Activated CD8-positive, alpha-beta memory T cell treated with anti-CD3 and anti-CD28 coated beads for 1 hour (primary cell): ENCODE measurements at places on chromosomes 7 and 10.
A peak's percentile ranks its signal among the peaks of the same experiment; 100 is the strongest.

DNA sequence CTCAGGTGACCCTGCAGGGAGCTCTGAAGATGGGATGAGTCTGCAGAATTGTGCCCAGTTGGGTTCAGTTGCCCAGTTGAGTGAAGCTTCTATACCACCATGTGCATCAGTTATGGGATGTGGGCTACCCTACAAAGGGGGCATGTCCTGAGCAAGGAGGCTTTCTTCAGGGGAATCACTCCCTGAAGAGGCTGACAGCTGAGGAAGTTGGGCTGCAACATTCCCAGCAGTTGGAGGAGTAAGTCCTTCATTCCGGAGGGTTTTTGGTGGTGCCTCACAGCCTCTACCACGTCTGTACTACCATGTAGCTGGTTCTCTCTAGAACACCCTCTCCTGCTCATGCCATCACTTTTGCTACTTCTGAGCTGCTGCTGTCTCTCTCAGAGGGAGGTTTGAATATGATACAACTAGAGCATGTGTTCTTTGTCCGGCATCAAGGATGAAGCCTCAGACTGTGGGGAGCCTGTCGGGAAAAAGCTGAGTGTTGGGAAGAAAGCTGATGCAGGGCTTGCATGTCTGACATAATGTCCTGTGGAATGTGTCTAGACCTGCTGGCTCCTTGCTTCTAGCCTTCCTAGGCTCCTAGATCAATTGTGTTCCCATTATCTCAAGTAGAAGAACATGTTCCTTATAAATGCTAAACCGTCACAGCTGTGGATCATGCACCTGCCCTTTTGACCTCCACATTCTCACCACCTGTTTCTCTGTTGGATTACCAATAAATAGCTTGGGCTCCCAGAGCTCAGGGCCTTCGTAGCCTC lies 355.8 kb downstream of the CCSER2 start:
- no peak for DNase-seq

DNA sequence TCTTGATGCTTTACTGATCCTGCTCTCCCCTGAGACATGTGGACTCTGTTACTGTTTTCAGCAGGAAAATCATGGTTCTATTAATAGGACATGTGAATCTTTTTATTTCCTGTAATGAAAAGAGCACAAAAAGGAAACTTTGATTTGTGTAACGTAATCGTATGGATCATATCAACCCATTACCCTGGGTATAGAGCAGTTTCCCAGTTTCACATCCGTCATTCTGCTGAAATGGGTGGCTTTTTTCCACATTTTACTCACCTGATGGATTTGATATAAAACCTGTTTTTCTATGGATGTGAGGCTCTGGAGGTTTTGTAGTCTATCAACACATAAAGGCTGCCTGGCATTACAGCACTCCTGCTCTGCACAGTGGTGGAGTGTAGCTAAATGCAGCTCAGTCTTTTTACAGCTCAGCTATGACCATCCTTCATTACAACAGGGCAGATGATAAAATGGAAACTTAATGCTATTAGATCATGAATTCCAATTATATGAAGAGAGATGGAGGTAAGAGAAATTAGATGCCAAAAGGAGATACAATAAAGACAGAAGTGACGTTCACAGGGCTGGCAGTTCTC lies 486.3 kb upstream of the C7orf33 start:
- DNase-seq = no peak

DNA sequence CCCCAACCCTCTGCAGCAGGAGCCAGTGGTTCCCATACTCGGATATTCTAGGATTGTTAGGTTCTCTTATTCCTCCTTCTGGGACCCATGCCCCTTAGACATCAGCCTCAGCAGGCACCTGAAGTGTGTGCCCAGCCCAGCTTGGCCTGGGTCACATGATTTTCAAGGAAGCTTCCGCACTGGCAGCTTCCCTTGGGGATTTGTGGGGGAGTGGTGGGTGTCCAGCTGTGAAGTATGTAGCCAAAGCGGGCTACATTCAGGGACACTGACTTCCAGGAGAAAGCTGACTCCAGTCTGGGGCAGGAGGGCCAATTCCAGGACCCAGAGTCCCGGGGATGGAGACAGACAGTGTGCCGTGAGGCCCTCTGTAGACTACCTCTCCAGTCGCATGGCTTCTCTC lies 1.3 kb downstream of the LDB1 start:
- DNase-seq = no peak

- DNase-seq = no peak
Measured at GRCh38 chr7:39133088-39133487, 155.4 kb downstream of the POU6F2 start.

GRCh38 chr10:1744524-1744923 lies 7.2 kb upstream of the ADARB2 start:
- no peak for DNase-seq

DNA sequence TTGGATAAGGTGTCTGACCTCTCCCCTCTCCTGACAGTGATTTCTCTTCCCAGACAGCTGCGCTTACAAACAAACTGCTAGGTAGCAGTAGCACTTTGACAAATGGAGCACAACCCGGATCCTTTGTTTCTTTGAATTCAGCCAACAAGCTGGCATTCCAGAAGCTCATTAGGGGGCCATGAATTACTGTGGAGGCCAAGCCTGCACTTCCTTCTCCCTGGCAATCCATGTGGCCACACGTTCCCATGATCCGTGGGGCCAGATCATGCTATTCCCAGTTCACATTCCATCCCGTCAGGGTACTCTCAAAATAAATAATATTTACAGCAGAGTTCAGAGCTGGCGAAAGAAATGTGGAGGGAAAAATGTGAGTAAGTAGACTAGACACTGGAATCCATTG lies 172.4 kb downstream of the PRPF18 start:
- no peak for DNase-seq

DNA sequence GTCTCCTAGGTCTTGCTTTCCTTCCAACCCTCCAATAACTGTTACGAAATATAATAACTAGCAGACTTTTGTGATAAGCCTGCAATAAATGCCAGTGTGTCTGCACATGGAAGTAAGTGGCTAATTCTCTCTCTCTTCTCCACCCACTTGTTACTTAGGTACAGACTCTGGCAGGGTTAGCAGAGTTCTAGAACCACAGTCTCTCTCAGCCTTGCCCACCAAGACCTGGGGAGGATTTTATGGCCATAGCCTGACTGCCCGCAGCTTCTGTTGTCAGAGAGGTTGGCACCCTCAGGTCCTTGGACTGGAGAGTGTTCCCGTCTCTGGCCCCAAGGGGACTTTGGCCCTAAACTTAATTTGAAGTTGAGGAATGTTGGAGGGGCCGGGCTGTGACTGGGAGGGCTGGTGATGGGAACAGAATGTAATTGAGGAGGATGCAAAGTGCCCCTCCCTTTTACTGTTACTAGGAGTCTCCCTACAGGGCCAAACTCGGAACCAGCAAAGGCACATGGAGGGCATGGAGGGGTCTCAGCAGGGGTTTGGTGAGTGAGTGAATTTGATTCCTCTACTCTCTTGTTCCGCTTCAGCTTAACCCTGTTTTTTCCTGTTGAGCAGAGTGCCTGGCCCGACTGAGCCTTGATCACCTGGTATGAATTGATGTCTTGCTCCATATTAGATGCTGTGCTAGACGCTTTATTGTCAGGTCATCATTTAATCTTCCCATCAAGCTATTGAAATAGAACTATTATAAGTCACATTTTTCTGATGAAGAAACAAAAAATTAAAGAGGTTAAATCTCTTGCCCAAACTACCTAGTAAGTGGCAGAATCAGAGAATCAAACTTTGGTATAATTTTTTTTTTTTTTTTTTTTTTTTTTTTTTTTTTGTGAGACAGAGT lies 37.0 kb upstream of the LCOR start:
- no peak for DNase-seq

- DNase-seq = no peak
Measured at GRCh38 chr7:120028636-120029035, 244.3 kb upstream of the KCND2 start.

DNA sequence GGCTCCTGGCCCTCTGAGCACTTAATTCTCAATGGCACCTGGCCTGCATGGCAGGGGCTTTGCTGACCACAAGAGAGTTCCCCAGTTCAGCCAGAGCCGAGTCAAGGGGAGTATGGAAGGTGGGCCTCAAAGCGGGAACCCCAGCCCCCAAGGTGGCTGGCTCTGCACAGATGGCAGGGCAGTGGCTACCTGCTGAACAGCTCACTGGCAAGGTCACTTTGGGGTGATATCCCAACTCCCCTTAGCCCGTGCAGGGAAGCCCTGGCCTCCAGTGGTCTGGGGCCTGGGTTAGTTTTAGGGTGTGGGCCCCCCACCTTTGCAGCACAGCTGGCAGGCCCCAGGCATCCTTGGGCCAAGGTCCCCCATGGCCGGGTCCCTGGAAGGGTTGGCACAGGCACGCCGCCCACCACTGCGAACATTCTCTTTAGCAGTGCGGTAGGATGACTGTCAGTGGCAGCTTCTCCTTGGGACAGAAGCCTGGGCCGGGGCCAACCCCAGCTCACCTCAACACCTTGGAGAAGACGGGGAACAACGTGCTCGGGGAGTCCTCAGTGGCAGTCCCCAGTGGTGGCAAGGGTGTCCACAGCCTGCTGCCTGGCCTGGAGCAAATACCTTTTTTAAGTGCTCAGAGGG lies 36.8 kb downstream of the PPIF start:
- DNase-seq = no peak

DNA sequence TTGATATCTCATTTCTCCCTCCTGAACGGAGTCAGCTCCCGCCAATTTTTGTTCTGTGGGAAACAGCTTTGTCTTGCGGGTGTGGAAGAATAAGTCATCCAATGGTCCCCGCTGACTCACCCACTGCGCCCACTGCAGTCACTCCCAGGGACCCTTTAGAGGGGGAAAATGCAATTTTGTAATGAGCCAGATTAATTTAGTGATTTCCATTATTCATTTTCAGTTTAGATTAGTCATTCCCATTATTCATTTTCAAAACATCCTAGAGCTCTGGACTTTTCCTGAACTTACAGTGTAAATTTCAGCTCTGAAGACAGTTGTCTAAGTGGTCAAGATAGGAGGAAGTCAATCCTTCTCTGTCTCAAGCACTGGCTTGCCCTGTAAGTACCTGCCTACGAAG lies 154.9 kb upstream of the TMEM72 start:
- DNase-seq = no peak

DNA sequence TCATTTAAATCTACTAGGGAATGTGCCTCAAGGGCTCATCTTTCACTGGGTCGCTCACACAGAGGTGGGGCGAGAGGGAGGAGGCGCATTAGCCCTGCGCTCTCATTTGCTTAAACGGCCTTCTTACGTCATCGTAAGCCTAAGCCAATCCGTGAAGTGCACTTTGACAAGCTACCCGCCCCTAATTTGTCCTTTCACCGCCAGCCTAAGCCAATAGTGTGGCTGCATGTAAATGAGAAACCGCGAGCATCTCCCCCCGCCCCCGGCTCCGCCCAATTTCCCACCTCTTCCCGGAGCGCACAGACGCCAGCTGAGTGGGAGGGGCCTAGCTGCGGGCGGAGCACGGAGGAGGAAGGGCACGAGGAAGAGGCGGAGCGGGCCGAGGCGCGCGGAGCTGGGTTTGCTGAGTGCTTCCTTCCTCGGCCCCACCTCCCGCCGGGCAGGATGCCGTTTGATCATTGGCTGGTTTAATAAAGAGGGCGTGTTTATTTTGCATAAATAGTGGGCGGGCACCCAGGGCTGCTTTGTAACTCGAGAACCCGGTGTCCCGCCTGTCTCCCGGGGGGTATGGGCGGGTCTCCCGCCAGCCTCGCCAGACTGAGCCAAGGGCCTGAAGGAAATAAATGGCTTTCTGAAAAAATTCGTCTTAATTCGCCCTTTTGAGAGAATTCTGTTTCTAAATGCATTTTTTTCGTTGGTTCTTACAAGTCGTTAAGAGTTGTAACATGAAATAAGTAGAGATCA lies 289.6 kb upstream of the NFE2L3 start:
- peak; percentile 23 for DNase-seq

- no peak for DNase-seq
Measured at GRCh38 chr7:113812591-113813255, 106.1 kb downstream of the PPP1R3A start.

GRCh38 chr7:111801277-111801676 lies 239.0 kb upstream of the IMMP2L start:
- no peak for DNase-seq

DNA sequence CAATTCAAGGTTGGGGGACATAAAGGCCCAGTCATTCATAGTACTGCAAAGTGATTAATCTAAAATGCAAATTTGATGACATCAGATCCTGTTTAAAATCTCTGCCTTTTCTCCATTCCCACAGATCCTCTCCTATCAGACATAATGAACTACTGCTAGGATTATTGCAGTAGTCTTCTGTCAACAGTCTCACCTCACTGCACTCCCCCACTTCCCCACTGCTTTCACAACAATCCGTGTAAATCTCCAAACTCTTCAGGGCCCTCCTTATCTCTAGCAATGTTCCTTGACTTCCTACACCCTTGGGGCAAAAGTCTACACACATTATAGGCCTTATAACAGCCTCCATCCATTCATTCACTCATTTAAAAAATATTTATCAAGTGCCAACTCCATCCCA lies 112.4 kb downstream of the KBTBD2 start:
- no peak for DNase-seq

DNA sequence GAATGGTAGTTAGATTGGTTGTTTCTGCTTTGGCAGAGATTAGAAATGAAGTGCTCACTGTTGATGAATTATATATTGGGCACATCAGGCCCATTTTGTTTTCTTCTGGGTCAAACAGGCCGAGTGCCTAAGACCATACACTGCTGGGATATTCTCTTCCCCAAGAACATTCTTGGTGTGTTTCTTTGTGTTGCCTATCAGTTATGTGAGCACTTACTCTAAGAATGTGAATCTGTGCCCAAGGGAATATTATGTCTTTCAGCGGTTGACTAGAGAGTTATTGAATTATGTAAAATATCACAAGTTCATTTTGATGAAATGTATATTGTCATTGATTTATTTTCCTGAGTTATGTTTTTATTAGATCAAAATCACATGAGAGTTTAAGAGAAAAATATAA lies 255.5 kb upstream of the SMIM30 start:
- no peak for DNase-seq

DNA sequence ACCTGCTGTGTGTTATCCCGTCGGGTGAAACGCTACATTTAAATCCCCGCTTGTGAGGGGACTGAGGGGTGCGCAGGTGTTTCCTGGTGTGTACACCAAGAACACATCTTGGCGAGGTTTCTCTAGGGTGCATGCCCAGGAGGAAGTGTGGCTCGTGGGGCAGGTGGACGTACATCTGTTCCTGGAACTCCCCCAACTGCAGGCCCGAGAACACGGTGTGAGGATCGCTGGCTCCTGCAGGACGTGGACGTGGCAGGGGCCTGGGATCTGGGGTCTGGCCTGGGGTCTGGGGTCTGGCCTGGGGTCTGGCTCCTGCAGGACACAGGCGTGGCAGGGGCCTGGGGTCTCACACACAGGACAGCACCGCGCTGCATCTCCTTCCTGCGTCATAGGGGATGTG lies 10.1 kb downstream of the KNDC1 start:
- no peak for DNase-seq

GRCh38 chr10:75803816-75804552 lies 372.6 kb downstream of the LRMDA start:
- DNase-seq = no peak

GRCh38 chr10:72419241-72419640 lies 64.5 kb upstream of the DNAJB12 start:
- no peak for DNase-seq

DNA sequence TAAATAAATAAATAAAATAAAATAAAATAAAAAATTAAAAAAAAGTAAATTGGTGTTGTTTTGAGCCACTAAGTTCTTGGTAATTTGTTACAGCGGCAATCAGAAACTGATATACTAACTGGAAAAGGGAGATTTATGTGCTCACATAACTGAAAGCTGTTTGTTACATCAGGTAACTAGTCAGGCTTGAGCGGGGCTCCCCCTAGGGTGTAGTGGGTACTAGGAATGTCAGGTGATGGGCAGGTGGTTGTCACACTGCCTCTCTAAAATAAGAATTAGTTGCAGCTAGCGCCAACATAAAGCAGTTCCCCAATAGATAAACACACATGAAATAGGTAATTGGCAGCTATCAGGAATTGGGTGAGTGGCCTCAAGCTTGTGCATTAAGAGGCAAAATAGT lies 1336.9 kb downstream of the XPNPEP1 start:
- no peak for DNase-seq
